ENCODE measurements at places on chromosomes 5 and 9.

GRCh38 chr5:179218943-179219330, 126.3 kb downstream of the ADAMTS2 start:
- ATAC-seq, result no peak

DNA sequence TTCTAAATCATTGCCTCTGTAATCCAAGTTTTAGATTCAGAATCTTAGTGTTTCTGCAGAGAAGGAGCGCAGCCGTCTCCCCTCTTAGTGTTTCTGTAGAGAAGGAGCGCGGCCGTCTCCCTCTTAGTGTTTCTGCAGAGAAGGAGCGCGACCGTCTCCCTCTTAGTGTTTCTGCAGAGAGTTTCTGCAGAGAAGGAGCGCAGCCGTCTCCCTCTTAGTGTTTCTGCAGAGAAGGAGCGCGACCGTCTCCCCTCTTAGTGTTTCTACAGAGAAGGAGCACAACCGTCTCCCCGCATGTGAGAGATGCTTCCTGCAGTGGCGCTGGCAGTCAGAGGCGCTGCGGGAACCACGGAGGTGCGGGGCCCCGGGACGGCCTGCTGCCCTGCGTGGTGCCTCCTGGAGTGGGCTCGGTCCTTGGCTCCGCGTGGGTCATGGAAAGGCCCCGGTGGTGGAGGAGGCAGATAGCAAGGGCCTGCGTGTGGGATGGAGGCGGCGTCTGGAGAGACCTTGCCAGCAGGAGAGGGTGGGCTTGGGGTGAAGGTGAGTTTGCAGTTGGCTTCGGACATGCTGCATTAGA, 10.9 kb downstream of the CEP72 start:
- ATAC-seq, result no peak

DNA sequence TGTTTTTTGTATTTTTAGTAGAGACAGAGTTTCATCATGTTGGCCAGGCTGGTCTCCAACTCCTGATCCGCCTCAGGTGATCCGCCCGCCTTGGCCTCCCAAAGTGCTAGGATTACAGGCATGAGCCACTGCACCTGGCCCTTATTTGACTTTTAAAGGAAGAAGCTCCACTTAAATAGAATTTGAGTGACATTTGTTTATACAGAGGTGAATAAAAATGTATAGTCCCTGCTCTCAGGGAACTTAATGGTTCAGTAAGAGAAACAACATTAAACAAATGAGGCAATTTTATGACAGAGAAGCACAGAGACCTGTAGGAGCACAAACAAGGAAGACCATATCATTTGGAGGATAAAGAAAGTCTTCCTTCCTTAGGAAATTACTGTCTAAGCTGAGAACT, 65.7 kb downstream of the C9orf152 start:
- ATAC-seq, result no peak

DNA sequence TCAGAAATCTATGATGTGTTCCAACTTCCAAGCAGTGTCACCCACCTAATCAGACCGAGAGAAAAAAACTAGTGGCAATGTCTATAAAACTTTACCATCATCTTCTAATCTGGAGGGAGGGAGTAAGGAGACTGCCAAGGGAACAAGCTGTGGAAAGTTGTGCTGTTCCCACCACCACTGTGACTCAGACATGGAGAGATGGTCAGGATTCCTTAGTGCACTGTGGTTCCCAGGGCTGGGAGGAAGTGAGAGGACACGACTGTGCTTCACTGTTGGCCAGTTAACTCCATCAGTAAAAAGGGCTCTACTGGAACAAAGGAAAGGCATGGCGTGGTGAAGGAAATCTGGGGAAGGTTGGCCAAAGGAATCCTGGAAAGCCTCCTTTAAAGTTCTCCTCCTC, 18.8 kb downstream of the TICAM2 start:
- ATAC-seq, result no peak

- ATAC-seq, result no peak
Measured at GRCh38 chr5:7181841-7182240, 214.1 kb upstream of the ADCY2 start.

- no peak for ATAC-seq
Measured at GRCh38 chr9:87350915-87351314, 146.8 kb upstream of the DAPK1 start.

- peak; percentile 54 for ATAC-seq
Measured at GRCh38 chr9:12774861-12775678, at the start of gene LURAP1L. TSS of gene LURAP1L (plus strand) at chr9:12775020. CDS start at chr9:12775716, 696 bp downstream.

DNA sequence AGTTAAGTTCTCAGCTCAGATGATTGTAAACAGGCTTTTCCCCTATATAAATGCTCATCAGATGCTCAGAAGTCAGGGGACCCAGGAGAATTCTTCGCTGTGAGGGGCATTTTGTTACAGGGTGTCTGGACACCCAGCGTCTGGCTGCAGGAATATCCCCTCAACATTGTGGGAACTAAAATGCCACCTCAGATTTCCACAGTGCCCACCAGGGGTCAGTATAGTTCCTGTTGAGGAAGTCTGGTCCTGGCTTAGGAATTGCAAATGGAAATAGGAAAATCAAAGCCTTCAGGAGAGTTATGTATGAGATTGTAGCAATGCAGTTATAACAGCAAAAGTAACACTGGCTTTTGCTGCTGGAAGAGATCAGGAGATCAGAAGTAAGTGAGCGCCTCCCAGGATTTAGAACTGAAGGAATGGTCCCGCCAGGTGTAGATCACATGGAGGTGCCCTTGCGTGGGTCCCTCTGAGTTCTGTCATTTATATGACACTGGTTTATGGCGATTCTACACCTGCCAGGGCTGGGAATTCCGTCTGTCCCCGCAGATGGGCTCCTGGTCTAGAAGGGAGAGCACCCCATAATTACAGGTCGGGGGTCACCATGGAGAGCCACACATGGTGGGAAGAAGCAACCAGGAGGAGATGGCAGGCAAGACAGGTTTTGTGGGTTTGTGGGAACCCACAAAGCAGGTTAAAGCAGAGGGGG, 47.1 kb upstream of the CTSL start:
- ATAC-seq, result peak; percentile 40

- no peak for ATAC-seq
Measured at GRCh38 chr9:132412089-132412488, 2.1 kb downstream of the CFAP77 start.

DNA sequence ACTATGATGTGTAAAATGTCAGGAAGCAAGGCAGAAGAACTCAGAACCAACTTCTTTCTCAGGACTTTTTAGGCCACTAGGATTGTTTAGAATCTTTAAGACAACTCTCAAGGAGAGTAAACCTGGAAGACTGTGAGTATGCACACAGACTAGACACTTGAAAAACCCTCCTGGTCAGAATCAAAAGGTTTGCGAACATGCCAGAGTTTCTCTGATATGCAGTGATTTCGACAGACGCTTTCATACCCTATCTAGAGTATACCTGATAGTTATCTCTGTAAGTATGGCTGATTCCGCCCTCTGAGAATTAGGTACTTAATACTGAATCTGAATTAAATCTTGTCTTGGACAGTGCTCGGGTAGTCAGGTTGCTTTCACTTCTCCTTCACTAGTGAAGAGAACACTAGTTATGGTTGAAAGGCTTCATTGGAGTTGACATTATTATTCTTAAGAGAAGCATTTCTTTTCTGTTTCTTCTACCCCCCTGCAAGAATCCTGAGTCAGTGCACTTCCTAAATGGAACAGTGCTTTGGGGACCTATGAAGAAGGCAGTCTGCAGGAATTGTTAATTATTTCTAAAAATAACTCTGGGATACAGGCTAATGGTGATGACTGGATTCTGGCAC, 158.1 kb downstream of the HACD4 start:
- ATAC-seq, result no peak

DNA sequence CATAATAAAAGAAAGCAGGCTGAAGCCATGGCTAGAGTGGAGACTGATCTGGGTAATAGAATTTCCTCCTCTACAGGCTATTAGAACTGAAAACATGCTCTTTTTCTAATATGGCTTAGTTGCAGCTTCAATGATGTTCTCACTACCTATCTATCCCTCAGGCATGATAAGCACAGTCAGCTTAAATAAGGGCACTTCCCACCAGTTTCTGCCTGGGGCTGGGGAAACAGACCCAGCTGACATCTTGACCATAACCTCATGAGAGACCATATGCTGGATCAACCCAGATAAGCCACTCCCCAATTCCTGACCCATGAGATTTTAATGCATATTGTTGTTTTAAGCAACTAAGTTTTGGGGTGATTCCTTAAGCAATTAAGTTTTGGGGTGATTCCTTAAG, 81.2 kb downstream of the ZNF366 start:
- ATAC-seq, result no peak

DNA sequence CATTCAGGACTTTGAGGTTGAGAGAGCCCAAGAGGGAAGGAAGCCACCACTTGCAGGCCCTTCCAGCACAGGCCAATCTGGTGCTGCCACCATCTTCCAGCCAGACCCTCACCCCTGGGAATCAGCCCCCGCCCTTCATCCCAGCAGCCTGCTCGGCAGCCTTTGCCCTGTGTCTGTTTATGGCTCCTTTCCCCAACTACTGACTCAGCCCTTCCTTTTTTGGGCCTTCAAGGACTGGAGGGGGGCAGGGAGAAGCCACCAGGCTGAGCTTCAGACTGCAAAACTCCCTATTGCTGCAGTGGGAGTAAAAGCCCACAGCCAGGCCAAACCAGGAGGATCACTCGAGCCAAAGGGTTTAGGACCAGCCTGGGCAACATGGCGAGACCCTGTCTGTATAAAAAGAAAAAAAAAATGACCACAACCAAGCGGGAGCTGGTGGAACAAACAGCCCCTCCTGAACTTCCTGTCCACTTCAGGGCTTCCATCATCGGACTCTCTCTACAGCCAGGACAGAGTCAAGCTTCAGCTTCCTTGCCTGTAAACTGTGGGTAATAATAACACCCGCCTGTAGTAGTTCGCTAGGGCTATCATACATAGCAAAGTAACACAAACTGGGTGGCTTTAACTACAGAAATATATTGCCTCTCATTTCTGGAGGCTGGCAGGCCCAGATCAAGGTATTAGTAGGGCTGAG, 85.9 kb upstream of the IL17B start:
- peak; percentile 35 for ATAC-seq

DNA sequence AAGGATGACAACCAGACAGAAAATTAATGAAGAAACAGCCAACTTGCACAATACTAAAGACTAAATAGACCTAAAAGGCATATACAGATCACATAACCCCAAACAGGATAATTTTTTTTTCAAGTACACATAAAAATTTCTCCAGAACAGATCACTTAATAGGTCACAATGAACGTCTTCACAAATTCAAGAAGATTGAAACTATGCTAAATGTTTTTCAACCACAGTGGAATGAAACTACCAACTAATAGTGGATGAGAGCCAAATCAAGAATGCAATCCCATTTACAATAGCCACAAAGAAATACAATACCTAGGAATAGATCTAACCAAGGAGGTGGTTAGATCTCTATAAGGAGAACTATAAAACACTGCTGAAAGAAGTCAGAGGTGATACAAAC, 145.8 kb downstream of the TMEM232 start:
- ATAC-seq, result no peak

- no peak for ATAC-seq
Measured at GRCh38 chr5:172637740-172638139, 3.3 kb upstream of the NEURL1B start.

GRCh38 chr5:78592735-78593386, 55.7 kb downstream of the LHFPL2 start:
- ATAC-seq, result no peak

GRCh38 chr9:82247318-82247717, 258.7 kb downstream of the SPATA31D1 start:
- no peak for ATAC-seq

DNA sequence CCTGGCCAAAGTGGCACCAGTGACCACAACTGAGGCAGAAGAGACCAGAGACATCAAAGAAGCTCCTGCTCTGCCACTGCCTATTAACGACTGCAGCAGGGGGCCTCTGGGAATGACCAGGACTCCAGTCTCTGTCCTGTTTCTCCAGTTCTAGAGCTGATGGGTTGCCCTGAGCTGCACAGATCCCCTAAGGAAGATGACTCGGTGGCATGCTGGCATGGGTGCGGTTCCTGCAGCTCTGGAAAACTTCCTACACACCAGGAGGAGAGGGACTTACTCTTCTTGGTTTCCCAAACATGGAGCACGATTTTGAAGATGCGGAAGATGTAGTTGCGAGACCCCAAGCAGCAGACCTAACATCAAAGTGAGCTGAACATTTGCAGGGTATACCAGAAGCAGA, 2.7 kb downstream of the SLIT3 start:
- ATAC-seq, result no peak

DNA sequence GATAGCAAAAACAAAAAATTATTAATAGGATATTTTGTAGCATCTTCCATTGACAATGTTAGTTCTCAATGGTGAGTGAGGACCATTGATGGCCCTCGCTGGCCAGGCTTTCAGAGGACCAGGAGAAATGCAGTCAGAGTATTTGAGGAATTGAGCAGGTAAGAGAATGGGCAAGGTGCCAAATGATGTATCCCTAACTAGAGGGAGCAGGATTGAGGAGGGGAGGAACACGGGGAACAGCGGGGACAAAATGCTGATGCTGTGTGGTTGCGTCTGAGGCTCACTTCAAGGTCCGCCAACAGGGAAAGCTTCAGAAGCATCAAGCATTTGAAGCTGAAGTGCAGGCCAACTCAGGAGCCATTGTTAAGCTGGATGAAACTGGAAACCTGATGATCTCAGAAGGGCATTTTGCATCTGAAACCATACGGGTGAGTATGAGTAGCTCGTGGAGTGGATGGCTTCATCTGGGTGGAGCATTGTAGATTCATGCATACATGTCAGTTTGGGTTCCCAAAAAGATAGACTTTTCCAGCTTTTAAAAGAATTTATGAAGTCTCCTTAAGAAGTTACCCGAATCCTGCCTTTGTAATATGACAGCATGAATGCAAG, 16.2 kb downstream of the SPTAN1 start:
- ATAC-seq, result no peak

GRCh38 chr5:157732130-157732514, 902 bp downstream of the THG1L start:
- no peak for ATAC-seq

DNA sequence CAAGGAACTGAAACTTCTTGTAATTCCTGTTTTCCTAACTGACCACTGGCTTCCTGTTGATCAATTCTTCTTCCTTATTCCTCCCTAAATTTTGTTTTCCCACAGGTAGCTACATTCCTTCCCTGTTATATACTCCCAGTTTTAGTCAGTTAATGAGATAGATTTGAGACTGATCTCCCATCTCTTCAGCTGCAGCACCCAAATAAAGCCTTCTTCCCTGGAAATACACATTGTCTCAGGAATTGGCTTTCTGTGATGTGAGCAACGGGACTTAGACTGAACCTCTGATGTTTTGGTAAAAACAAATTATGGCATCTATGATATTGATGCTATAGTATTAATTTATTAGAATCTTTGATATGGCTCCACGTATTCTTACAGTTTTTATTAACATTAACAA, 617.3 kb upstream of the ST8SIA4 start:
- ATAC-seq, result no peak

- ATAC-seq, result no peak
Measured at GRCh38 chr9:123536455-123536868, 180.5 kb downstream of the CRB2 start.

All from esophagus mucosa (tissue), 1 donor.